ENCODE measurements at places on chromosomes 3 and 15.

DNA sequence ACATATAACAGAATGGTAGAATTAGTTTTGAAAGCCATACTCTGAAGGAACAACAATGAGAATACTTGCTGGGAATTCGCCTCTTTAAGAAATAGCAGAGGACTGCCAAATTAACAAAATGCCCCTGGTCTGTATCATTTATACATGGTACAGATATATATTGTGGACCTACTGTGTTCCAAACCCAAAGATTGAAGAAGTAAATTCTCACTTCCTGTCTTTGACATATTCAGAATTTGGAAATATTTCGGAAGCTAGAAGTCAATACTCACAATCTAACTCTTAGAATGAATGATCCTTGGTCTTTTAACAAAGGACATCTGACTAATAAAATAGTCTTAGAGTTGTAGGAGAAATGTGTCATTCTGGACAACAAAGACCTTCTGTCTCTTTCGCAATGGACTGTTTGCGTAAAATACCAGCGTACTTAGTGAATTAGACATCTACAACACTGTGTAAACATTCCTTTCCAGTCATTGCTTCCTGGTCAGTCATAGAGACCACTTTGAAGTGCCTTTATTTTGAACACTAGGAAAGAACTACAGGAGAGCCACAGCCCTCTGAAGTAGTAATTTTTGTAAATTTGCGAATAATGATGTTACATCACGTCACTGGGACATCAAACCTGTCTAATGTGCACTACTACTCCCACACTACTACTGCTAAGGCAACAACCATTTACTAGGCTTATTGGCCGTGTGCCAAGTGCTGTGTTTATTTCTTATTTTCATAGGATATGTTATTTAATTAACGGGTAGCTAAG lies 68.0 kb downstream of the CHL1 start:
- no peak for DNase-seq

DNA sequence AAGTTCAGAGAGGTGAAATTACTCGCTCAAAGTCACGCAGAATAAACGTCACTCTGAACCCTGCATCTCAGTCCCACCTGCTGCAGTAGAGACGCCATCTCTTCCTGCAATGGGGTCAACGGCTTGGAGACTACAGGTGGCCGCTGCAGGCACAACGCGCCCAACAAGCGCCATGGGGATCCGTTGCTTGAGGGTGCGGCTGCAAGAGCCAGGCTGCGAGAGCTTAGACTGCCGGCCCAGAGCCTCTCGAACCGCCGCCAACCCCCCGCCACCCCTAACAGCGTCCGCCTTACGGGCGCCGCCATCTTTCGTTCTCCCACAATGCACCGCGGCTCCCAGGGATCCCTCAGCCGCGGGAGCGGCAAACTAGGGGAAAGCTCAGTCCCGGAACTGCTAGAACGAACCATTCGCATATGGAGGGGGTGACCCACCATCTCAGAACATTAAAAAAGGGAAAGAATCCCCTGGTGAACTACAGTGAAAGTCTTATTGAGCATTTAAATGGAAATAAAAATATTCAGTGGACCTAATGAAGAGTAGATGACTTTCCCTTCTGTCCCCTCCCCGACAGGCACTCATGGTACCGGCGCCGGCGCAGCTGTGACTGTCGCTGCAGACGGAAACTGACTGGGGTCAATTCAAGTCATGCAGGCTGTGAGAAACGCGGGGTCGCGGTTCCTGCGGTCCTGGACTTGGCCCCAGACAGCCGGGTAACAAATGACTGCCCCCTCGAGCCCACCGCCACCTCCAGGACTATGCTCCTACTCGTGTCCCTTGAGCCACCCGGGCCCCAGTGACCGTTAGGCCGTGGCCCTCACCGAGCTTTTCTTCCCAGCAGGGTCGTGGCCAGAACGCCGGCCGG lies at the start of the genes MRPL46 and MRPS11:
Gene MRPL46, minus strand, starts transcription at position 316 of the 862 bp plus-strand sequence. Its CDS starts 11 bp downstream, at position 305.
Gene MRPS11, plus strand, starts transcription at position 636 of the 862 bp plus-strand sequence. Its CDS starts 10 bp downstream, at position 646.
- peak; percentile 80 for DNase-seq

- DNase-seq = no peak
Observed at GRCh38 chr3:53109190-53109589, 21.0 kb downstream of the RFT1 start.

DNA sequence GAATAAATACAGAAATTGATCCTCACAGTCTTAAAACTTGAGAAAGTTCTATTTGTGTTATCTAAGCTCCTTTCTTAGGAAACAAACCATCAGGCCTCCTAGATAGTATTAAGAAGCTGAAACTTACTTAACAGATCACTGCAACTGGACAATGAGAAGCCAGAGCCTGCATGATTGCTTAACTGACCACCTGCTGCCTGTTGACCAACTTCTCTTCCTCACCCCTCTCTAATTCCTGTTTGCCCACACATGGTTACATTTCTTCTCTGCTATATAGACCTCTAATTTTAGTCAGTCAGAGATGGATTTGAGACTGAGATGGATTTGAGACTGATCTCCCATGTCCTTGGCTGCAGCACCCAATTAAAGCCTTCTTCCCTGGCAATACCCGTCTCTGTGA lies 13.5 kb downstream of the CCPG1 start:
- no peak for DNase-seq

GRCh38 chr3:127112796-127113570 lies 79.9 kb upstream of the PRR23E start:
- DNase-seq = no peak

All from NCI-H345 (cell line).